ENCODE measurements at places on chromosomes 7 and 10.
A peak's percentile ranks its signal among the peaks of the same experiment; 100 is the strongest.

DNA sequence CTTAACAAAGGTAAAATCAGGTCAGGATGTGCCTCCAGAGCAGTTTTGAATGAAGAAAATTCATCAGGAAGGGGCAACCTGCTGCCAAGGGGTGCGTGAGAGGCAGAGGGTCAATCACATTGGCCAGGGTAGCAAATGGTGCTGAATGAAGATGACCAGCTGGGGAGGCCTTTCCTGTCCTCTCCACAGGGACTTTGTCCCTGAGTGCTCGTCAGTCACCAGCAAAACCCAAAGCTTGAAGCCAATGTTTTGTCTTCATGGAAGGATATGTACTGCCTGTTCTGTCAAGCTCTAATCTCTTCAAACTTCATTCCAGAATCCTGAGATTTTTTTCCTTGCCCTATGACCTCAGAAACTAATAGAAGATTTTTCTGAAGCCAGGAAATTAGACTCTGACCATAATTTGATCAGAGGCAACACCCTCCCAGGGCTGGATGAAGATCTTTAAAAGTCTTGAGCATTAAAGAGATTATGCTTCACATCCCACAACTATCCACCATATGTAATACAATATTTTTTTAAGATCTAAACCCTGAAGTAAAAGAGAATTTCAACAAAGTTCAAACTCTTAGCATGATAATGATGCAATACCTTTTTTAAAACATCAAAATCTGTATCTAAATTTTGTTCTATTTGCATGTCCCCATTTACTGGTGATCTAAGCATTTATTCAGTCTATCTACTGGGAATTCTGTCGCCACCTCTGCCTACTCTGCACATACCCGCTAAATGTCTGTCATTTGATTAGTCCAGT lies 243.0 kb downstream of the SNX13 start:
- no peak for DNase-seq

GRCh38 chr10:124229989-124230634 lies 136.7 kb upstream of the CHST15 start:
- DNase-seq, result no peak

GRCh38 chr7:30906515-30907240 lies 5.0 kb upstream of the AQP1 start:
- DNase-seq, result no peak

- DNase-seq, result no peak
Observed at GRCh38 chr10:21402606-21403083, 122.8 kb downstream of the SKIDA1 start.

DNA sequence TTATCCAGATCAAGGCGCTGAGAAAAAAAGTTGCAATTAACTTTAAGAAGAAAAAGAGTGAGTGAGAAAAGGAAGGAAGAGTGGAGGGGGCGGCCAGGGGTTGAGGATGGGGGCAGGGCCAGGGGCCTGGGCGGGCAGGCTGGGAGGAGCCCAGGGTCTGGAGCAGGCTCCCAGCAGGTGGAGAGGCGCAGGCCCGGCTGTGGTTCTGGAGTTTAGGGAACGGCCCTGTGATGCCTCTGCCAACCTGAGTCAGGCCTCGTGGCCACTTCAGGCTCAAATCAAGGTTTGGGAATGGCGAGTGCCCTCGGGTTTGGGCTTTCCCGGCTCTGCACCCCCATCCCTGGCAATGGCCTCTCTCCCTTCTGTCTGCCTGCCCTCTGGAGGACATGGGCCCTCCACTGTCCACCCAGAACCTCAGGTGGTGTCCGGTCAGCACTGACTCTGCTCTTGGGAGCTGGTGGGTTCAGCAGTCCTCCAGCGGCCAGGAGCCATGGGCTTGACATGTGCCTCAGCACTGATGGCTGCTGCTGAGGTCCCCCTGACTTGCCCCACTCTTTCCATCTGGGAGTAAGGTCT lies 41.0 kb upstream of the EMX2 start:
- no peak for DNase-seq

GRCh38 chr7:29375641-29376562 lies 181.3 kb downstream of the CHN2 start:
- DNase-seq, result no peak

DNA sequence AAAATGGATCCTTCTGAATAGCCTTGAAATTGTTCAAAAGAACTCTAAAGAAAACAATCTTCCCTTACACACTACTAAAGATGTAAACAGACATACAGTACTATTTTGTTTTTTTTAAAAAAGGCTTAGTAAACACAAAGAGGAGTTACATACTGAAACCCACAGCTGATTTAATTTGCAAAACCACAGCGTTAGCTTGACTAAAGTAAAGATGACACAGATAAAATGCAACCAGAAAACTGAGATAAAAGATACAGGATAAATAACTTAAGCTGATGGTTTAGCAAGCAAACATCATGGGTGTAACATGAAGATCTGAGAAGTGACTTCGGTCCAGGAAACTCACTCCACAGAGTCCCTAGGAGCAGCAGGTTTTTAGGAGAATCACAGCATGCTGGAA lies 21.8 kb downstream of the PRKCQ start:
- DNase-seq, result no peak

DNA sequence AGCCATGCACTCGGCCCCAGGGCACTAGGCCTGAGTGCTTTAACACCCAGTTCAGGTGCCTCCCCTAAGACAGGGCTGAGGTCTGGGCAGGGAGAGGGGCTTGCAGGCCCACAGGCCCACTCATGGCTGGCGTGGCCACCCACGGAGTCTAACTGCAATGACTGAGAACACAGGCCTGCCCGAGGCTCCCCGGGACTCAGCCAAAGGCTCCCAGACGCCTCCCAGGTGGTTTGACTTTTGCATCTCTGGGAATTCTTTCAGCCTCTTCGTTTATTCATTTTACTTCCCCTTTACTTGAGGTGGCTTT lies 37.3 kb downstream of the PTPRN2 start:
- DNase-seq, result no peak

- DNase-seq, result no peak
Observed at GRCh38 chr7:2197436-2198155, 35.1 kb downstream of the MAD1L1 start.

- no peak for DNase-seq
Observed at GRCh38 chr10:11157292-11158076, 139.8 kb downstream of the CELF2 start.

- no peak for DNase-seq
Observed at GRCh38 chr10:10397906-10398305, 619.8 kb upstream of the CELF2 start.

GRCh38 chr7:81685270-81685868 lies 84.5 kb downstream of the HGF start:
- DNase-seq, result no peak

DNA sequence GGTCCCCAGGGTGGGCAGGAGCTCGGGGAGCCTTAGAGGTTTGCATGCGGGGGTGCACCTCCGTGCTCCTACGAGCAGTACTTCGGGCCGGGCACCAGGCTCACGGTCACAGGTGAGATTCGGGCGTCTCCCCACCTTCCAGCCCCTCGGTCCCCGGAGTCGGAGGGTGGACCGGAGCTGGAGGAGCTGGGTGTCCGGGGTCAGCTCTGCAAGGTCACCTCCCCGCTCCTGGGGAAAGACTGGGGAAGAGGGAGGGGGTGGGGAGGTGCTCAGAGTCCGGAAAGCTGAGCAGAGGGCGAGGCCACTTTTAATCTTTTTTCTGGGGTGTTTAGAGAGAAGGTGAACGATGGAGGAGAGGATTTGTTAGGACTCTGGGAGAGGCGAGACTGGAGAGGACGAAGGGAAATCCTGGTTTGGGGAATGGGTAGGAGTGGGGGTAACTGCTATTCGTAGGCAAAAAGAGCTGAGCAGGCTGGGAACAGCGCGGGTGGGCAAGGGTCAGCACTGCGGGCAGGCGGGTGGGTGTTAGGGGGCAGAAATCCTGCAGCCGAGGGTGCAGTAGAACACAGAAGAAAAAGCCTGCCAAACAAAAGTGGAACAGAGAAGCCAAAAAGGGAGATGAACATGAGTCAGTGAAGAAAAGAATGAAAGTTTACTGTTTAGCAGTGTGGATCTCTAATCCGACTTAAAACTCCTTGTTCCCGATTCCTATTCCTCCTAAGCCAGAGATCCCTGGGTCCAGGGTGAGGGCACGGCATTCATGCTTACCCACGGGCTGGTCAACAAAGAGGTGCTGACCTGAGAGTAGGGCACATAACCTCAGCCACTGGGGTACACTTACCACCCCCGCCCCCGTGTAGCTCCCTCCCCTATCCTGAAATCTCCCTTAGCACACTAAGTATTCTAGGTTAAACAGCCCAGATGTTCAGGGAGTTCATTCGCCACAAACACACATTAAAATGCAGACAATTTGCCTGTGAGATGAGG lies 26.9 kb downstream of the PRSS2 start:
- DNase-seq, result no peak

DNA sequence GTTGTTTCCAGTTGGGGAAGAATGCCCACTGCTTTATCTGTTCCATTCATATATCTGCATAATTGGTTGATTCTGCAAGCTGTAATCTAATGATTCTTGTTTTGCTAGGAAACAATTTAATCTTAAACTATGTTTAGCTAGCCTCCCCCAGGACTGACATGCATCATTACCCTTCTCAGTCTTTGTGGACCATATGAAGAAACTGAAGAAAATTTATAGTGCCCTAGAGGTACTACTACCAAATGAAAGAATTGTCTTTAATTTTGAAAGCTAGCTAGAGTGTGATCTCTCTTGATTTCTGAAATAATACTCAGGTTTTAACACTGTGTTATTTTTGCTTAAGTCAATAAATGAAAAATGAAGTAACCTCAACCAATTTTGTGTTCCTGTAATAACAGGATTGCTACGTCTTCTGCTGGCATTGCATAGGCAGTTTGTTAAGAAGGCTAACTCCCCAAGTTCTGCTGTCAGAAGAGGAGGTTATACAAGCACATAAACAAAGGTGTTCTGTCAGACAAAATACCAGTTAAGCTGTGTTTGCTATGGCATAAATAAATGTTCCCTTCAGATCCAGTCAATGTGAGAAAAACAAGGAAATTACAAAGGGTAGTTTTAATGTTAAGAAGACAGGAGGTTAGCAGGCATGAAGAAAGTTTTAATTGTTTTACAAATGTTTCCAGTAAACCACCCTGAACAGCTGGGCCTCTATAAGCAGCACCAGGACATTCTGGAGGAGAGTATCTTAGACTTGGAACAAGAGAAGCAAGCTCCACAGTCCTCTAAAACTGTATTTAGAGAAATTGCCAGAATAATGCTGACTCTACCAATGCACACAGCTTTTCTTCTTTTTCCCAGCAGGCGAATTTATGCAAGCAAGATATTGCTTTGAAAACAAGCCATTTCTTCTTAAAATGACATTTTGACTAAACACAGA lies 90.3 kb upstream of the CTTNBP2 start:
- DNase-seq, result no peak

DNA sequence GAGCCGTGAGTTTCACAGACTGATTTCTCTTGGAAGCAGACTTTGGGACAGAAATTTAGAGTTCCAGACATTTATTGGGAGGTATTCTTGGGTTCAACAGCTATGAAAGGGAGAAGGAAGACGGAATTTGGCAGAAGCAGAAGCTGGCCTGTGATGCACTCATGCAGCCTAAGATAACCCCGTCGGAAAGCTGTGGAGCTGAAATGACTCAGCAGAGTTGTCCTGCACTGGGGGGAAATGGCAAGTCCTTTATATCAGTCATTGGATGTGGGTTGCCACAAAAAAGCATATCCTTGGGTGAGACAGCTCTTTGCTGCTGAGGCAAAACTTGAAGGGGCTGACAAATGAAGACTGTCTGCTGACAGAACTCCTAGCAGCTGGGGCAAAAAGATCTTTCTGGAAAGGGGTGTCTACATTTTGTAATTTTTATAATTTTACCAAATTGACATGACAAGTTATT lies 11.5 kb upstream of the MICU1 start:
- peak; percentile 15 for DNase-seq

DNA sequence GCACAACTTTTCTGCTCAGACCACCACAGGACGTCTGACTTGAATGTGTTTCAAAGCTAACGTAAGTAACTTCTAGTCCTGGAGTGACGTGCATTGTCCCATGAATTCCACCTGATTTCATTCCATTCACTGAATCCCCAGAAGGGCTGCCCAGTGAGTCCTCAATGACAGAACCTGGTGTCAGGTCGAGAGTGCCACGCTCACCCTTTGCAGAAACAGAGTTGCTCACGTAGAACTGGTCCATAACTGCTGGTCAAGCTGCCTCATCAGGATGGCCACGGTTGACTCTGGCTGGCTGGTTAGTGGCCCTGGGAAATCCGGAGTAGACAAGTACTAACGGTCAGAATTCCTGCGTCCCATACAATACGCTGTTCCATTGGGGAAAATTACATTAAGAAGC lies 50.6 kb upstream of the UBE3C start:
- DNase-seq, result no peak

DNA sequence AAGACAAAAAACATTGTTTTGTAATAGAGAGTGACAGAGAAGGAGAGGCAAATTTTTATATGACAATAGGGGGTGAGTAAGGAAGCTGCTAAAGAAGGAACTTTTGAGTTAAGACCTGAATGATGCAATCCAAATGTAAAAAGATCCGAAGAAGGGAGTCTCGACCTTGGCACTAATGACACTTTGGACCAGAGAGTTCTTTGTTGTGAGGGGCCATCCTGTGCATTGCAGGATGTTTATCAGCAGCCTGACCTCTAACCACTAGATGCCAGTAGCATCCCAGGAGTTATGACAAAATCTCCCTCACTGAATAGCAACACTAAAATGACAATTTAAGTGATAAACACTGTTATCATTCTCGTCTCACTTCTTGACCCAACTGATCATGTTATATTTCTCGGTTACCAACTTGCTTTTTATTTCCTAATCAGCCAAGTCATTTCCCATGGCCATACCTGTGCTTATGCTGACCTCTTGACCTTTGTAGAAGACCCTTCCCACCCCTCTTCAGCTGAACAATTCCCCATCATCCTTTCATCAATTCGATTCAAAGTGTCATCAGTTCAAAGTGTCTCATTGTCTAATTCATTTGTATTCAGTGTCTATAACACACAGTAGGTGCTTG lies 30.0 kb downstream of the DGKI start:
- DNase-seq, result no peak

- no peak for DNase-seq
Observed at GRCh38 chr10:127972751-127973357, 66.0 kb downstream of the PTPRE start.

DNA sequence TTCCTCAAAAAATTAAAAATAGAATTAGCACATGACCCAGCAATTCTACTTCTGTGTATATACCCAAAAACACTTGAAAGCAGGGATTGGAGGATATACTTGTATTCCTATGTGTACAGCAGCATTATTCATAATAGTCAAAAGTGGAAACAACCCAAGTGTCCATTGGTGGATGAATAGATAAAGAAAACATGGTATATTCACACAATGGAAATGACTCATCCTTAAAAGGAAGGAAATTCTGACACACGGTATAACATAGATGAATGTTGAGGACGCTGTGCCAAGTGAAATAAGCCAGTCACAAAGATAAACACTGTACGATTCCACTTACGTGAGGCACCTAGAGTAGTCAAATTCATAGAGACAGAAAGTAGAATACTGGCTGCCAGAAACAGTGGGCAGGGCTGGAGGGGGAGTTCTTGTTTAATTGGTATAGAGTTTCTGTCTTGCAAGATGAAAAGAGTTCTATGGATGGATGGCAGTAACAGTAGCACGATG lies 26.6 kb upstream of the KAT6B start:
- no peak for DNase-seq

GRCh38 chr7:151188252-151188542 lies 1.1 kb upstream of the ASB10 start:
- no peak for DNase-seq

GRCh38 chr7:112262855-112263487 lies 56.5 kb downstream of the ZNF277 start:
- DNase-seq, result no peak
